ENCODE measurements at places on chromosomes 16 and 17.
A peak's percentile ranks its signal among the peaks of the same experiment; 100 is the strongest.

- peak; percentile 87 for DNase-seq
These were observed at the start of gene MT1X for GRCh38 chr16:56681939-56682702. MT1X (plus strand) TSS chr16:56682470; CDS start chr16:56682541, 71 bp downstream.

DNA sequence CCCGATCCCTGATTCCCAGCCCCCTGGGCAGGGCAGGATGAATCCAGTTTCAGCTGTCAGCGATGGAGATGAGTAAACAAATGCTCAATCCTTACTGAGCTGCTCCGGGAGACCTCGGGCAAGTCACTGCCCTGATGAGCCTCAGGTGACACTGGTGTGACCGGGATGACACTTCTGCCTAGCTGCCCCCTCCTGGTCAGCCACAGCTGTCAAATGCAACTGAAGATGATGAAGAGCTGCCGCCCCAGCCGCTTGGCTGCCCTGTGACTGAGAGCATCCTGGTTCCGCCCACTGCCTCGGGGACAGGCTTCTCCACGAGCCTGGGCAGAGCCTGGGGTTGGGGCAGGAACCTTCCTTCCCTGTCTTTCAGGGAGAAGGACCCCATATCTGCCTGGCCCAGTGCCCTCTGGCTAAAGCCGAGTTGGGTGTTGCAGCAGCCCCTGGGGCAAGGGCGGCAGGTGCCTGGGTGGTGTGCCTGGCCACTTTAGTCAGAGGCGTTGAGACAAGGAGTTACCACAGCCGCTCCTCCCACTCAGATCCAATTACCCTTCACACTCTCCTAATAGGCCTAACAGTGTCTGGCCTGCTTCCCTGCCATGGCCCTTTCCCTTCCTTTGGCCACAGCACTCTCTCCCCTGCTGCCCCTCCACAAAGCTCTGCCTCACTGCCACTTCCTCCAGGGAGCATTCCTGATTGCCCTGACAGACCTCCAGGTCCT, 5.5 kb downstream of the CCL17 start:
- no peak for DNase-seq

GRCh38 chr17:78682363-78682762, 99.7 kb downstream of the CYTH1 start:
- no peak for DNase-seq

- no peak for DNase-seq
These were observed 16.5 kb downstream of the ANKRD11 start for GRCh38 chr16:89473791-89474414.

DNA sequence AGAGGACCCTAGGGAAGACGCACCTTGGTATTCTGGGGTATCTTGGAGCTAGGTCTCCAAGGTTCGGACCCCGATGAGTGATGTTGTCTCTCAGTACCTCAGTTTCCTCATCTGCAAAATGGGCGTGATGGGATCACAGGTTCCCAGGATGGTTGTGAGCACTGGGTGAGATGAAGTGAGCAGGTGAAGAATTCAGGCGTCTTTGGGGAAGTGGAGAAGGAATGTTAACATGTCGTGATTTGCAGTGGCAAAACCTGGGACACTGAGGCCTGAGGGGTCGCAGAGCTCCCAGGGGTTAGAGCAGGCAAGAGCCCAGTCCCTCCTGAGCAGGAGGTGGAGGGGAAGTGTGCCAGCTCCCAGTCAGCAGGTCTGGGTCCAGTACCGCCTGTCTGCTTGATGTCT, 215.1 kb upstream of the GSE1 start:
- no peak for DNase-seq

DNA sequence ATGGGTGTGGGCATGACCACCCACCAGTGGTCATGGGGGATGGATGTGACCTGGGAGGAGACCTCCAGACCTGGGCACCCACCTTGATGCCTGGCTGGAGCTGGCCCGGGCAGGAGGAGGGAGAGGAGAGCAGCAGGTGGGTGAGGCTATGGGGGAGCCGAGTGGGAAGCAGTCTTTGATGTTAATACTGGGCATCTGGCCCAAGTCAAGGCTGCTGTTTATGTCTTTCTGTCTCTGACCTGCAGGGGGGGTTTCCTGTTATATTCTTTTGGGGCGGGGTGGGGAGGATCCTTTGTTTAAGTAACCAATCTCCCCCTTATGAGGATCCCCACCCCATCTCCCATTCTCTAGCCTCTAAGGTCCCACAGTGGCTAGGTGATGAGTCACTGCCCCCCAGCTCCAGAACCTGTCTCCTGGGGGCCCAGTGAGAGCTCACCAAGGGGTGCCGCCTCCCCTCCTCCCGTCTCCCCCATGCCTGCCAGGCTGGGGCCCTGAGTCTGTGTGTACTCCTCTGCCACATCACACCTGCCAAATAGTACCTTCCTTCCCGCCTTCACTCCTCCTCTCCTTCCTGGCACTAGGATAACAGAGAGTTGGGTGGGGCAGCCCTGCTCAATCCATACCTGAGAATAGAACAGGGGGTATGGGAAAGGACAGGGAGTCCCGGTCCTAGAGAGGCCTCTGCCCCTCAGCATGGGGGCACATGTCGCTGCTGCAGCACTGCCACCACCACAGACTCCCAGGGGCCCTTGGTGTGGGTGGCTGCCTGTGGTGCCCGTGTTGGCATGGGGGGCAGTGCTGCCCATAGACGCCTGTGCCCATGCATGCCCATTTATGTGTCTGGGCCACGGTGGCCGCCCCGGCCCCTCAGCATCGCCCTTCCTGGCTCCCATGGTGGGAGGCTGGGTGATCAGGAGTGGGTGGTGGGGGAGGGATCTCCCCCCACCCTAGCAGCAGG, 7.3 kb downstream of the THRA start:
- DNase-seq = no peak

DNA sequence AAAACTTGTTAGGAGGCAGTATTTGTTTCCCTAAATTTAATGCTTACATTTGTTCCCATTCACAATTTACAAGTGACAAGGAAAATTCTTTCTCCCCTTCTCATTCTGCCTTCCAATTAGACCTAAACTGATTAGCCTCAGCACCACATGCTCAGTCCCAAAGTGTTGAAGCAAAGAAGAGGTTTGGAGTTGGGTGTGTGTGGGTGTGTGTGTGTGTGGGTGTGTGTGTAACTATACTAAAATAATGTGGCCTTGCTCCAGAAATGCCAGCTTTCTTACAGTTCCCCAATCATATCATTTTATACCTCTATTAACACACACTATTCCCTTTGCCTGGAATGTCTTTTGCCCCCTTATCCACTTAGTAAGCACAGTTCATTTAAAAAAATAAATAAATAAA, 6.9 kb upstream of the UTP6 start:
- no peak for DNase-seq

DNA sequence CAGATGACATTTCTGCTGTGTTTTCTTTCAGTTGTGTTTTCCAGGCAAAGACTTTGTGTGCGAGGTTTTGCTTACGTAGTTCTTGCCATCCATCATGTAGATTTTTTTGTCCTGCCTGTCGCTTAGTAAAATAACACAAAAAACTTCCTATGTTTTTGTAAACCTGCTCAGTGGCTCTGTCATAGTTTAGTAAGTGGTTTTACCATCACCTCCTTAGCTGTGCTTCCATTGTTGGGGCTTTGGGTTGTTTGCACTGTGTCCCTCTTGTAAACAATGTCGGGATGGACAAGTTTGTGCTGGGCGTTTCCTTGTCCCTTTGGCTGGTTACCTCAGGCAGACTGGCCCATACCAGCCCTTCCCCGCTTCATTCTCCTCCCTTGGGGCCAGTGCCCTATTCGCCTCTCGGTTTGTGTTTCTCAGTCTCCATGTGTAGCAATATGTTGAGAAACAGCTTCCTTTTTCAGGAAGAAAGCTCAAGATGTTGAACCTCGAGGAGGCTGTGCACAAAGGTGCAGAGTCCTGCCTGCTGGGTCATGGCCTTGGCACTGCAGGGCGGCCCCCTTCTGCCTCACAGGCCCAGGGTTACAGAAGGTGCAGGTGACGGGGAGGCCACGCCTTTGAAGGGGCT, 74.6 kb downstream of the KSR1 start:
- DNase-seq = no peak

GRCh38 chr16:57906382-57907316, 64.3 kb downstream of the CNGB1 start:
- no peak for DNase-seq

GRCh38 chr16:75087375-75087979, 29.1 kb downstream of the LDHD start:
- DNase-seq = no peak

DNA sequence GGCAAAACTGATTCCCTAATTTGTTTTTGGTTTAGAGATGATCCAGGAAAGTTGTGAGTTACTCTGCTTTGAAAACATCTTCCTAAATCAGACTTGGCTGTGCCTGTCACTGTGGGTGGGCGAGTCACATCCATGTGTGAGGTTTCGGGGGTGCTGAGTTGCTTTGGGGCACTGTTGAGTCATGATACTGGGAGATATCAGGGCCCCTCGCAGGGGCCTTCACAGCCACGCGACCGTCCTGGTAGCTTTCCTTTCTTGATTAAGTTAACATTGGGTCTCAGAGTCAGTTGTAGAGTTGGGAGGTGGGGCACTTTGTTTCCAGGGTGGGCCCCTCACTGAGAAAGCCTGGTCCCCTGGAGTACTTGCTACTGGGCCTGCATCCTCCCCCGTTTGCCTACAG, 58.3 kb upstream of the LGALS9 start:
- no peak for DNase-seq

GRCh38 chr17:67557921-67558320, 159.8 kb upstream of the NOL11 start:
- DNase-seq = no peak

- DNase-seq = no peak
These were observed 436.1 kb upstream of the GOT2 start for GRCh38 chr16:59170099-59170712.

DNA sequence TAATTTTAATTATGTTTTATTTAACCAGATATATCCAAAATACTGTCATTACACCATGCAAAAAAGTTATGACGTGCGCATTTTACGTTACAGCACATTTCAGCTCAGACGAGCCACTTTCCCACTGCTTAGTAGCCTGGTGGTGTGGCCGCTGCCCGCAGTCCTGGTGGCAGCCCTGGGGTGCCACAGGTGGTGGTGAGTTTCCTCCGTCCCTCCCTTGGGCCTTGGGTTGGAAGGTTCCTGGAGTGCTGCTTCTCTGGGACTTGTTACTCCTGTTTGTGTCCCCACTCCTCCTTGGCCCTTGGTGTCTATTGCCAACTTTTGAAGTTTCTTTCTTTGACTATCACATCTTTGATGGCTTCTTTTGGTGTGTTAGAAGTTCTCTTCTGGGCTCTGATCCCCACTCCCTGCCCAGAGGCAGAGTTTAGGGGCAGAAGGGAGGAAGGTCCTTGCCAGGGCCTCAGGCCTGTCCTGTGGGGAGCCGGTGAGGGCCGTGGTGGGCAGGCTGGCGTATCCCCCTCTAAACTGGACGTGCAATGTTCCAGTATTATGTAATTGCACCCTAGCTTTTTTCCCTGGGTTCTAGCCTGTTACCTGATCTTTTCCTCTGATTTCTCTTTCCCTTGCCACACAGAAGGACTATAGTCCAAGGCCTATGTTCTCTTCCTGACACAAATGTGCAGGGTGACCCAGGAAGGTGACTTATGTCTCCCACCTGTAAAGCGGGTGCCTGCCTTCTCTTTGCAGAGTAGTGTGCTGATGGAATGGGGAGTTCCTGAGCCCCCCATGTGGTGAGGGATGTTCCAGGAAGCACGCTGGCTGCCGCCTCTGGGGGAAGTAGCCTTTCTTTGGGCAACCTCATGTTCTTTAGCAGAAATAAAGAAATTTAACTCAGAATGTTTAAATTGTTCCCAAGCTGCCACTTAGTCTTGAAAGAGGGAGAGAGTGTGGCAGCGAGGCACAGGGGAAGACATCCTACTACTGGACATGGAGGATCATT, 8.4 kb downstream of the MPRIP start:
- DNase-seq = no peak

- DNase-seq = no peak
These were observed 208.8 kb upstream of the NLRP1 start for GRCh38 chr17:5793157-5793556.

Measured in stimulated activated CD4-positive, alpha-beta T cell treated with anti-CD3 and anti-CD28 coated beads, Interleukin-1b, Interleukin-23, amount 100 ng/mL, for 4 hours (primary cell).